ENCODE measurements at places on chromosomes 1 and 21.

DNA sequence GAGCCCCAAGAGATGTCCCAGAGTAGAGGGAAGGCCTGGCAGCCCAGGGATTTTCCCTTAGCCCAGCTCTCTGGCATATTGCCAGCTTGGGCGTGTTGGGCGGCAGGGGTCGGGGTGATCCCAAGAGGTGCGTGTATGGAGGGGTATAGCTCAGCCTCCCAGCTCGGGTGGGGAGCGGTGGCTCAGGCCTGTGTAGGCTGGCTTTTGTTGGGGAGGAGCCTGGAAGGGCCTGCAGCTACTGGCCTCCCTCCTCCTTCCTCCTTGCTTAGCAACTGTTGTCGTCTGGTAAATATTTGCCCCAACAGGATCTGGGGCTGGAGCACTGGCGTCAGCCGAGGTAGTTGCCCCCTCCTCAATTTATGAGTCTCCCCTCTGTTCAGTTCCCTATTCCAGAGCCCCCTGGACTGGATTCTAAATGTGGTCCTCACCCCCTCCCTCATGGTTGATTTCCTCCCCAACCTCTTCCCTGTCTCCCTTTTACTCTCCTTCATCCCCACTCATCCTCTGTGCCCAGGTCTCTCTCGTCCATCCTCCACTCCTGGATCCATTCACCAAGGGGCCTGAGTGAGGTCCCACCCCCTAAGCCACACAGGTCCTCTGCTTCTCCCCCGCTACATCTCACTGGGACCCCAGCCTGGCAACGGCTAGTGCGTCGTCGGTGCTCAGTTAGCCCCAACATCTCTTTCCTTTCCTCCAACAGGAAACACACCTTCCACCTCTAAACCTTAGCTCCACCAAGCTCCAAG is 10.3 kb upstream of the LMNA start:
- no peak for DNase-seq

DNA sequence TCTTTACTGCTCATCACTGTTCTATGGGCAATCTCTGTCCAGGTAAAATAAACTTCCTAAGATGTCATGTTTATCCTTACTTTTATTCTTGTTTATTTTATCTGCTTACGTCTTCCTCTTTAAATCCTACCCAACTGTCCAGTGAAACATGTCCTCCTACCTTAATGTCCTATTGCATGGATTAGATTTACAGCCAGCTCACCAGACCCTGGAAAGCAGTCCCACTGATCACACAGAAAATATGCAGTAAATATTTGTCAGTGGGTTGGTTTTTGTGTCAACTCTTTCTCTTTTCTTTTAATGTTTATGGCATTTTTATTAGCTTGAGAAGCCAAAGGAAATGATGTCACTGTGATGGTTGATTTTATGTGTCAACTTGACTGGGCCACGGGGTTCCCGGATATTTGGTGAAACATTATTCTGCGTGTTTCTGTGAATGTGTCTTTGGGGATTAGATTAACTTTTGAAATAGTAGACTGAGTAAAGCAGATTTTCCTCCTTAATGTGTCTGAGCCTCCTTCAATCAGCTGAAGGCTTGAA is 258.3 kb downstream of the SRGAP2C start:
- no peak for DNase-seq

DNA sequence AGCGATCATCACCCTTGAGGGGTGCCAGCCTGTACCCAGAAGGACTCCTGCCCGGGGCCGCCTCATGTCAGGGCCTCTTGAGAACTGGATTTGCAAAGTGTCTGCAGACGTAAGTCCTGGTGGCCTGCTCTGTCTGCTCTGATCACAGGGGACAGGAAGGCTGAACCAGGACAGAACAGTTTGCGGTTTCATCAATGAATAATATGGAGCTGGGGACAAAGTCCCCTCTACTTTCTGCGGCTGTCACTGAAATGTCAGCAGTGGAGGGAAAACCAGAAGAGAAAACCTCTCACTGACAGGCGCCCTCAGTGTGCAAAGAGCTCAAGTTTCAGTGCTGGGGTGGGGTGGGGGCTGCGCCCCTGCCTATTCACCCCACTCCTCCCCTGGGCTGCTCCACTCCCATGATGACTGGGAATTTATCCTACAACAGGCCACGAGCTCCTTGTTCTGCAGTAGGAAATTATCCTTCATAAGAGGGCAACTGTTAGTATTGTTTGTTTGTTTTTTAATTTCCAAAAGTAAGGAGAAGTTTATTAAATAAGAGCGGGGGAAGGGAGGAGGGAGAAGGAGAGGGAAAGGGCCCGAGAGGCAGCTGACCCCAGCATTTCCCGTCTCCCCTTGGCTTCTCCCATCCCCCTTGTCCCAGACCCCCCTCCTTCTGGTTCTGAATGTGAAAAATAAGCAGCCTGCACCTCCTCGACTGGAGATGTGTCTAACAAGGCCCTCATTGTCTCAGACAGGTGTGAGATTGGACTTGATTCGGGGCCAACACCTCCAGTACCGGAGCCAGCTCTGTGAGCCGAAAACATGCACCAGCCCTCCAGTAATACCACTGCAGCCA is 149.2 kb downstream of the CLIC6 start:
- no peak for DNase-seq

- DNase-seq = no peak
Measured at GRCh38 chr1:222911866-222912265, 97.0 kb downstream of the DISP1 start.

GRCh38 chr1:198672124-198672523 is 33.3 kb downstream of the PTPRC start:
- peak; percentile 94 for DNase-seq

DNA sequence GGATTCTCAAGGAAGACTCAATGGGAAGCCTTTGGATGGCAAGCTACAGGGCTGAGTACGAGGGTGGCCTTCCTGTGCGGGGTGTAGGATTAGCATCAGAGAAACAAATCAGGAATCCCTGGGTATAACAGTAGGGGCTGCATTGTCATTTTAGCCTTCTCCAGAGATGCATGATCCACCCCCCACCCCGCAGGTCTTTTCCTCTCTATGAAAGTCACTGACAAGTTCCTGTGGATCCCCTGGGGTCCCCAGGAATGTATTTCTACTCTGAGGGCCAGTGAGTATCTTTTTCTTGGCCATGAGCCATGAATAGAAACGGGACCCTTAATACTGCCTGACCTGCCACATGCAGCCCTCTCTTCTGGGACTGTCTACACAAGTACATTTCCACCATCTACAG is 473.0 kb upstream of the VAMP3 start:
- DNase-seq = no peak

DNA sequence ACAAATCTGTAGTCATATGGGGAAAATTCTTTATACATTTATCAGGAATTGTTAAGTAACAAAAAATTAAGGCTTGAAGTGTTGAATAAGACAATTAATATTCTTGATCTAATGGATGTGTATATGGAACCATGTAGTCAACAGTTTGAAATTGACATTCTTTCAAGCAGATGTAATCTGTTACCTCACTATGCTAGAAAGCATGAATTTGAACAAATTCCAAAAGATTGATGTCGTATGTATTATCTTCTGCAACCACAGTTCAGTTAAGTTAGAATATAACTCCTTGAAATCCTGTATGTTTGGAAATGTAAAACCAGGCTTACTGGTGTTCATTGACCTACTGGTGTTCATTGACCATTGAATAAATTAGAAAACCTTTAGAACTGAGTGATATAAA is 16.1 kb downstream of the CCDC18 start:
- no peak for DNase-seq

DNA sequence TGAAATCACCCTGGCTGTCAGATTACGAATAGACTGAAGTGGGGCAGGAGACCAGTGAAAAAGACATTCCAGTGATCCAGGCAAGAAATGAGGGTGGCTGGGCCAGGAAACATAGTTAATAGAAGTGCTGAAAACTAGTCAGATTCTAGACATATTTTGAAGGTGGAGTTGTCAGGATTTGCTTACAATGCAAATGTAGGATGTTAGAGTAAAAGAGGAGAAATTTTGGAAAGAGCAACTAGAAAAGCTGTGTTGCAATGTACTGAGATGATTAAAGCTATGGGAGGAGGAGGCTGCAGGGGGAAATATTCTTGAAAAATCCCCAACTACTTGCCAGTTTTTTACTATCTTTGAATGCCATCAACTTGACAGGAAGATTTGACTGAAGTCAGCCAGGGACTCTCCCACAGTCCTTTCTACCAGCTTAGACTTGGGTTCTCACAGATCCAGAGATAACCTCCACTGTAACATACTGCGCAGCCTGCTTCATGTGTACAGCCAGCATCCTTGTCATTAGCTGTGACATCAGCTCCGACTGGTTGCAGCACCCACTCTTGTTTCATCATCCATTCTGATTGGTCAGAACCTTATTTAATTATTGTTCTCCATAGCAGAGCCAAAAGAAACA is 109.7 kb downstream of the TSEN15 start:
- no peak for DNase-seq

- DNase-seq = no peak
Measured at GRCh38 chr1:232327899-232328298, 302.0 kb downstream of the SIPA1L2 start.

GRCh38 chr1:24737368-24738117 is 7.7 kb upstream of the CLIC4 start:
- no peak for DNase-seq

DNA sequence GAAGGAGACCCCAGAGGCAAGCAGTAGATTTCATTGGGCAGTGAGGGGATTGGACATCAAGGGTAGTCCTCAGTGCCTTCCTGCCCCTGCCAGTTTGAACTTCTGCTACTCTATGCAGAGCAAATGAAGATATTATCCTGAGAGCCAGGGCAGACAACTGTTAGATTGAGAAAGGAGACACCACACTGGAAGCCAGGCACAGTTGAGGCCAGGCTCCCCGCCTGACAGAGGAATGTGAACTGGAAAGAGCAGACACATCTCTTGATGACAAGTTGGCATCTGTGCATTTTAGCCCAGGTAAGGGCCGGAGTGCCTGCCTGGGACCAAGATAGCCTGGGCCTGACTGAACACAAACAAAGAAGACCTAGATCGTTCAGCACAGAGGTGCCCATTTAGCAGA is 16.0 kb downstream of the SH3BGR start:
- DNase-seq = no peak

- DNase-seq = no peak
Measured at GRCh38 chr1:39671793-39672550, at the start of gene NT5C1A. NT5C1A (minus strand) TSS chr1:39672107; CDS start chr1:39672038, 69 bp downstream.

GRCh38 chr1:55337801-55338447 is 122.8 kb upstream of the USP24 start:
- peak; percentile 79 for DNase-seq

- no peak for DNase-seq
Measured at GRCh38 chr1:243253211-243253925, 1.7 kb downstream of the CEP170 start.

GRCh38 chr1:220497220-220497947 is 30.6 kb upstream of the MARK1 start:
- DNase-seq = no peak

GRCh38 chr1:38006008-38006828 is 904 bp upstream of the FHL3 start:
- no peak for DNase-seq

DNA sequence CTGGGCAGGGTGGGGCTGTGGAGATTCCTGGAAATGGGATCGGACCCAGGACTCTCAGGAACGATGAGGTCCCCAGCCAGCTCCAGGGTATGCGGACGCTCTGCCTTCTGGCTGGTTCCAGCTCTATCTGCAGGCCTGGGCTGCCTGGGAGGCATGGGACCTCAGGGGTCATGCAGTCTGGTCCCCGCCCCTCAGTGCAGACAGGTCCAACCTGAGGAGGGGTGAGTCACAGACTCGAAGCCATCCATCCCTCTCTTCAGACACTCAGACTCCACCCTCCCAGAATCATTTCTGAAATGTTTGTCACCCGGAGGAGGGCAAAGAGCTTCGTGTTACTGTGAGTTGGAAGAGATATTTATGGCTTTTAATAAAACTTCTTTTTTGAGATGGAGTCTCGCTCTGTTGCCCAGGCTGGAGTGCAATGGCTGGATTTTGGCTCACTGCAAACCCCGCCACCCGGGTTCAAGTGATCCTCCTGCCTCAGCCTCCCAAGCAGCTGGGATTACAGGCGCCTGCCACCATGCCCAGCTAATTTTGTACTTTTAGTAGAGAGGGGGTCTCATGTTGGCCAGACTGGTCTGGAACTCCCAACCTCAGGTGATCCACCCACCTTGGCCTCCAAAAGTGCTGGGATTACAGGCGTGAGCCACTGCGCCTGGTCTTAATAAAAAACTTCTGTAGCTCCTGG is 5.9 kb upstream of the MYOM3 start:
- DNase-seq = no peak

DNA sequence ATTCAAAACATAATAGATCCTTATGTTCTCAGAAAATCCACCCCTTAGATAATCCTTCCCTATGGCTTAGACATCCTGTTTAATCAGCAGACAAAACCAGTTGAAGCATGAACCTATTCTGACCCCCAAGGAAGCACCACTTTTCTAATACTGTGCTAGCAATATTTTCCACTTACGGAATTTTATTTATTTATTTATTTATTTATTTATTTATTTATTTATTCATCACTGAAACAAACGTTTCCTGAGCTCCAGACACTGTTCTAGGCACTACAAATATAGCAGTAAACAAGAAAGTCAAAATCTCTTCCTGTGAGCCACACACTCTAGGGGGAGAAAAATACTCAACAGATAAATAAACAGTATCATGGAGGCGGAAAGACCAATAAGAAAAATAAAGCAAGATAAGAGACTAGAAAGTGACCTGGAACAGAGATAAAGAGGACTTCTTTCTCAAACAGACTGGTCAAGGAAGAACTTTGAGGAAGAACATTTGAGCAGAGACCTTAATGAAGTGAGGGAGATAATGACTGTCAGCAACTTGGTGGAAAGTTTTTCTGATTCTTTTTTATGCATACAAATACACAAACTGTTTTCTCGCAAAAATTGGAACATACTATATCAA is 145.5 kb upstream of the POGK start:
- DNase-seq = no peak

DNA sequence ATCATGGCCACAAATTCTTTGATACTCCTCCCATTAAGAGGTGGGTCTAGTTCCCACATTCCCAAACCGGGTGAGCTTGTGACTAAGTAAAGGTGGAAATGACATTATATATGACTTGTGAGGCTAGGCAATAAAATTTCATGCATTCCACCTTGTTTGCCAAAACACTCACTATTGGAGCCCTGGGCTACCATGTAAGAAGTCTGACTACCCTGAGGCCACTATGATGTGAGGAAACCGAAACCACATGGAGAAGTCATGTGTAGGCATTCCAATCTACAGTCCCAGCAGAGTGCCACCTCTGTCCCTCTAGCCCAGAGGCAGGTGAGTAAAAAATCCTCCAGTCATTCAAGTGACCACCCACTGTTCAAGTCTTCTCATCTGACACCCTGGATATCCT is 17.9 kb upstream of the SMG7 start:
- no peak for DNase-seq

DNA sequence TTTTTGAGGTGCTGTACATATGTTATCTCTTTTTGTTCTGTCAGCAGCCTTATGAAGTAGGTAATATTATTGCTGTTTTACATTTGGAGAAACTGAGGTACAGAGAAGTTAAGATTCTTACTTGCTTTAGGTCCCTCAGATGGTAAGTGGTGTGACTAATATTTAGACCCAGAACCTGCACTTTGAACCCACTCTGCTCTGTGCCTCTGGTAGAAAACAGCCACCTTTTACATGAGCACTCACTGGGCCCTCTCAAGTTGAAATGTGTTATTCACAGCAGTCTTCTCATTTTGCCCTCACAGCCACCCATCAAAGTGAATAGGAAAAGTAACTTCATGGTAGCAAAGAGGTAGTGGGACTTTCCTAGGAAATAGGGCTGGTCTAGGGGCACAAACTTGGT is 4.7 kb downstream of the NSUN4 start:
- no peak for DNase-seq

GRCh38 chr1:208000504-208000903 is 89.6 kb upstream of the CD34 start:
- no peak for DNase-seq

- DNase-seq = peak; percentile 31
Measured at GRCh38 chr21:25453524-25453923, 153.8 kb downstream of the MRPL39 start.

GRCh38 chr1:157142201-157142600 is 4.0 kb upstream of the ETV3 start:
- no peak for DNase-seq

Data from HS-27A (cell line).